Prostate gland (tissue), 2 donors: ENCODE measurements at places on chromosomes 13 and 19.

- DNase-seq = no peak
These were observed 723.9 kb upstream of the ARGLU1 start for GRCh38 chr13:107291875-107292274.

GRCh38 chr13:73696713-73697112 is 437.5 kb downstream of the KLF12 start:
- DNase-seq = no peak

GRCh38 chr13:21913010-21913409 is 242.1 kb downstream of the FGF9 start:
- no peak for DNase-seq

GRCh38 chr13:53638040-53638439 is 609.4 kb downstream of the OLFM4 start:
- no peak for DNase-seq

GRCh38 chr19:55228015-55228391 is 560 bp downstream of the TMEM86B start:
- no peak for DNase-seq
